ENCODE measurements at places on chromosomes 13 and 19. TPM values are rescaled to one million over a fixed set of nuclear protein-coding genes. Genes with fewer than 3 reads are reported as not detected.

The ANKLE1 gene
- 2.9 TPM for total RNA-seq

- no peak for DNase-seq
Observed at GRCh38 chr13:52896827-52897659, 48.6 kb upstream of the PCDH8 start.

DNA sequence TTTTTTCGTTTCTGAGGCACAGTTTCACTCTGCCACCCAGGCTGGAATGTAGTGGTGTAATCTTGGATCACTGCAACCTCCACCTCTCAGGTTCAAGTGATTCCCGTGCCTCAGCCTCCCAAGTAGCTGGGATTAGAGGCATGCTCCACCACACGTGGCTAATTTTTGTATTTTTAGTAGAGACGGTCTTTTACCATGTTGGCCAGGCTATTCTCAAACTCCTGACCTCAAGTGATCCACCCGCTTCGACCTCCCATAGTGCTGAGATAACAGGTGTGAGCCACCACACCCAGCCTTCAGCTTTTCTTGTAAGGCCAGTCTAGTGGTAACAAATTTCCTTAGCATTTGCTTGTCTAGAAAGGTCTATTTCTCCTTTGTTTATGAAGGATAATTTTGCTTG, 46.2 kb downstream of the ZNF568 start:
- DNase-seq: no peak

The DCLK1 gene
- 36.1 TPM for total RNA-seq

GRCh38 chr13:66553391-66553790, 676.7 kb downstream of the PCDH9 start:
- DNase-seq: no peak

Measured in vagina (tissue), 2 donors.